ENCODE measurements at places on chromosomes 1 and 21.
A peak's percentile ranks its signal among the peaks of the same experiment; 100 is the strongest.

GRCh38 chr1:85201340-85202091 lies 700 bp upstream of the SYDE2 start:
- peak; percentile 43 for DNase-seq

GRCh38 chr1:5831600-5832335 lies 160.5 kb downstream of the NPHP4 start:
- DNase-seq: no peak

DNA sequence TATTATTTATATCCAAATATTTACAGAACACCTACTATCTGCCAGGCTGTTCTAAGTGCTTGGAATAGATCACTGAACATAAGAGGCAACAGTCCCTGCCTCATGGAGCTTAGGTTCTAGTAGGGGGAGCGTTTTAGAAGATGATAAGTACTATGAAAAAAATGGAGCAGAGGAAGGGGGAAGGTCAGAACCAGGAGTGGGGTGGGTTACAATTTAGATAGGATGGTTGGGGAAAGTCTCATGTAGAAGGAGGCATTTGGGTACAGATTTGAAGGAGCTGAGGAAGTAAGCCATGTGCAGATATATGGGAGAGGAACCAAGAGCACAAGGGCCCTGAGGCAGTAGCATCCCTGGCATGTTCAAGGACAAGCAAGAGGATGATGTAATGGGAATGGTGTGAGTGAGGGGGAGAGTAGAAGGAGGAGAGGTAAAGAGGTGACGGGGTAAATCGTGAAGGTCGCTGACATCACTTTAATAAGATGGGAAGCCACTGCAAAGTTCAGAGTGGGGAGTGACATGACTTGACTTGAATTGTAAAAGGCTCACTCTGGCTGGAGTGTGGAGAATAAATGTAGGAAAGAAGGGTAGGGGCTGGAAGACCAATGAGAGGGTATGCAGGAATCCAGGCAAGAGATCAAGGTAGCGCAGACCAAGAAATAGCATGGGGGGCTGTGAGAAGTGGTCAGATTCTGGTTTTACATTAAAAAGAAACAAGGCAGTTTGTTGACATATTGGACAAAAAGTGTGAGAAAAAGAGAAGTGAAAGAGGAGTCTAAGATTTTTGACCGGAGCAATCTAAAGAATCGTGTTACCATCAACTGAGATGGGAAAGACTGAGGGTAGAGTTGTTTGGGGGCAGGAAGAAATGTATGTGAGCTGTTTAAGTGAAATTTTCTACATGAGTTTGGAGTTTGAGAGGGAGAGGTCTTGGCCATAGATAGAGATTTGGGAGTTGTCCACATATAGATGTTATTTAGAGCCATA lies 92.6 kb downstream of the LPAR3 start:
- no peak for DNase-seq

DNA sequence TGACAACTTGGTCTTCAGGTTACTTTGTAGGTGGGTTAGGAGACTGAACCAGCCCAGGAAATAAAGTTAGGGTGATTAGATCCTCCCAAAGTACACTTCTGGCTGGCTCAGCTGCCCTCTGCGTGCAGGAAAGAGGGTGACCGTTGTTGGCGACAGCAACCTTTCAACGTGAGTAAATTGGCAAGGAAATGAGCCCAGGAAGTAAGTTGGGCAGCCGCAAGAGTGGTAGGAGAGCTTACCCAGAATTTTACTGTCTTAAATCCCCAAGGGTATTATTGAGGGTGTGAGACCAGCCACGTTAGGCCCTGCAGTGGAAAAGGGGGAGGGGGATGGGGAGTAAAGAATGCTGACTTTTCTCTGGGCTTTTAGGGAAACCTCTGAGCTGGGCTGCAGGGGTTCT lies 1.6 kb downstream of the TENT5C start:
- DNase-seq: peak; percentile 30

DNA sequence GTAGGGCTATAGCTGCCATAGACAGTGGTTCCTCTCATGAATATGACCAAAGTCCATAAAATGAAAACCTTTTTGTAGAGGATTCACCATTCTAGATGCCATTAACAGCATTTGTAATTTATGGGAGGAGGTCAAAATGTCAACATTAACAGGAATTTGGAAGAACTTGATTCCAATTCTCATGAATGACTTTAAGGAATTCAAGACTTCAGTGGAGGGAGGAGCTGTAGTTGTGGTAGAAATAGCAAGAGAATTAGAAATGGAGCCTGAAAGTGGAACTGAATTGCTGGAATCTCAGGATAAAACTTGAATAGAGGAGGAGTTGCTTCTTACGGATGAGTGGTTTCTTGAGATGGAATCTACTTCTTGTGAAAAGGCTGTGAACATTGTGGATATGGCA lies 65.4 kb upstream of the ESRRG start:
- DNase-seq: no peak

DNA sequence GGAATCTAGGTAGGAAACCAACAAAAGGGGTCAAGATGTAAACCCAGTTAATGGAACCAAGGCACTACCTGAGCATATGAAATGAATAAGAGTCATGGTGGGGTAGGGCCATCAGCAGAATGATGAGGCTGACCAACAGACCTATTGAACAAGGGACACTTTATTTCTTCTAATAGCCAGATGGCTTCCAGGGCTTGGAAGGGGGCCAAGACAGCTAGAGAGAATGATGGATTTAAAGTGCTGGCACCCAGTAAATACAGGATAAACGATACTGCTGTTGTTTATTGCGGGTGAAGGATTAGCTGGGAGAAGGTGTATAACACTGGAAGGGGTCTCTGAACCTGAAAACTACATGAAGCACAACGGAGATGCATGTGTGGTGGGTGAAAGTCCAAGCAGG lies 15.6 kb downstream of the DDAH1 start:
- no peak for DNase-seq

DNA sequence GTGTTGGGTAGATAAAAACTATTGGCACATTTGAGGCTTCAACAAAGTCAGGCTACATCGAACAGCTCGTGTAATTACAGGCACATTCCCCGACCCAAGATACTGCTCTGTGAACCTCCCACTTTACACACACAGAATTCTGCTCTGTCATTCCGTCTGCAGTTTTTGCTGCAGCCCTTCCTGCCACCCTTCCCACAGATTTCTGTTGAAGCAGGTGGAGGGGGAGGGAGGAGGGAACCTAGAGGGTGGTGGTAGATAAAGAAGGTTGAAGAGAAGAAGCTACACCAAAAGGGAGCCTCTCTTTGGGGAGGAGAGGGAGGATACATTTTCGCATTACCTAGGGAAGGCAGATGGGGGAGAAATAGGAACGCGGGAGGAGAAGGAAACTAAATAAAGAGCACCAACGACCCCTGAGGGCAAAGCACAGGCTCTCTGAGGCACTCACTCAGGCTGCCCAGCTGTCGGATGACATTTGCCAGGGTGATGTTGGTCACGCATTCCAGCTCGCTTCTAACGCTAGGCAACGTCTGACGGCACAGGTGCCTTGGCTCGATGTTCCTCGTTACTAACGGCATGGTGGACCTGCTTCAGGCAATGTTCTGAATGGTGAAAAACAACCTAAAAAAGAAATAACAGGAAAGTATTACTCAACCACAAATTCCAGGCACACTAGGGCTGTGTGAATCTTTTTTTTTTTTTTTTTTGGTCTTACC lies 36.0 kb downstream of the GPR3 start:
- DNase-seq: no peak

GRCh38 chr1:171984850-171985485 lies 143.7 kb downstream of the DNM3 start:
- DNase-seq: no peak

DNA sequence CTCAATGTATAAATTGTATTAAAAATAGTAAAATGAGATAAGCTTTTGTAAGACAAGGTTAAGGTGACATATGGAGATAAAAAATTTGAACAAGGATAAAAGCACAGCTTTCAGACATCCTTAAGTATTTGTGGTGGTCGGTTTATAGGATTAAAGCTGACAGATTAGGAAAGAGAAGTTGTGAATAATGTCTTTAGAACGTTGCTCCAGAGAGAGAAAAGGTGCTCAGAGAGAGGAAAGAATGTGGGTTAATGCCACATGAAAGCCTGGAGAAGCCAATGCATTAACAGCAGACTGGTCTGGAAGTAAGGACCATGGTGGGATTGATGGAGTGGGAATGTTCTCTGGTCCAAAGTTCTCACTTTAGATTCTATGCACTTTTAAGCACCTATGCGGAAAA lies 44.8 kb downstream of the ATP6V1G3 start:
- DNase-seq: no peak

- no peak for DNase-seq
Observed at GRCh38 chr1:25445993-25446538, 15.4 kb downstream of the MACO1 start.

GRCh38 chr21:45420061-45421041 lies 15.4 kb downstream of the COL18A1 start:
- DNase-seq: no peak

DNA sequence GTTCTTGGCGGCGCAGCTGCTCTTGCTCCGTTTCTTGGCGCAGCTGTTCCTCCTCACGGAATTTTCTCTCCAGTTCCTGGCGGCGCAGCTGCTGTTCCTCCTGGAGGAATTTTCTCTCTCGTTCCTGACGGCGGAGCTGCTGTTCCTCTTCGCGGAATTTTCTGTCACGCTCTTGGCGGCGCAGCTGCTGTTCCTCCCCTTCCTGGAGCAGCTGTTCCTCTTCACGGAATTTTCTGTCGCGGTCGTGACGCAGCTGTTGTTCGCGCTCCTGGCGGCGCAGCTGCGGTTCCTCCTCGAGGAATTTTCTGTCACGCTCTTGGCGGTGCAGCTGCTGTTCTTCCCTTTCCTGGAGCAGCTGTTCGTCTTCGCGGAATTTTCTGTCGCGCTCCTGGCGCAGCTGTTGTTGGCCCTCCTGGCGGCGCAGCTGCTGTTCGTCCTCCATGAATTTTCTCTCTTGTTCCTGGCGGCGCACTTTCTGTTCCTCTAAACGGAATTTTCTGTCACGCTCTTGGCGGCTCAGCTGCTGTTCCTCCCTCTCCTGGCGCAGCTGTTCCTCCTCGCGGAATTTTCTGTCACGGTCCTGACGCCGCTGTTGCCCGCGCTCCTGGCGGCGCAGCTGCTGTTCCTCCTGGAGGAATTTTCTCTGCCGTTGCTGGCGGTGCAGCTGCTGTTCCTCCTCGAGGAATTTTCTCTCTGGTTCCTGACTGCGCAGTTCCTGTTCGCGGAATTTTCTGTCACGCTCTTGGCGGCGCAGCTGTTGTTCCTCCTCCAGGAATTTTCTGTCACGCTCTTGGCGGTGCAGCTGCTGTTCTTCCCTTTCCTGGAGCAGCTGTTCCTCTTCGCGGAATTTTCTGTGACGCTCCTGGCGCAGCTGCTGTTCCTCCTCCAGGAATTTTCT lies 7.0 kb downstream of the TCHH start:
- DNase-seq: no peak

DNA sequence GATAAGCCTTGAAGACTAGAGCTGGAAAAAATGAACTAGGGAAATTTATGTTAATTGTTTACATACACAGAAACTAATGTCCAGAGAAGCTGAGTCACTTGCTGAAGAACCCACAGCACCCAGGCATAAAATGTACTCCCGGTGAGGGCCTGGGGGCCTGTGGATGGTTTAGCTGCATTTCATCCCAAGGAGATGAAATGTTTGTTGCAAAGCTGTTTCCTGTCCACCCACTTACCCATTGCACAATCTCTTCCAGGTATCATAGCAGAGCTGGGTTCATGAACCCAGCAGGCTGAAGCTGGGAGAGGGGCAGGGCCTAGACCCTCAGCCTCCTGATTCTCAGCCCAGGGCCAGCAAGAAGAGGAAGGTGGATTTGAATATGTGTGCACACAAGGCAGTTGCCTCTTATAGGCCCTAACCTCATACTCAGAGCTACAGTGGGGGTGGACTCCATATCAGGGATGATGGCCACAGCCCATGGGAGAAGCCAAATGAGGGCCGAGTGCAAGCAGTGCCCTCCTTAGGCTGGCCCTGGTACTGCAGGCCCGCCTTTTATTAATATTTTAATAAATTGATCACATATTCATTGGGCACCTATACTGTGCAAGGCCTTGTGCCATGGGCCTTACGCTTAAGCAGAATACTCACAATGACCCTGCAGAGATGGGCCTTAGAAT lies 110.8 kb downstream of the LACTBL1 start:
- DNase-seq: no peak

DNA sequence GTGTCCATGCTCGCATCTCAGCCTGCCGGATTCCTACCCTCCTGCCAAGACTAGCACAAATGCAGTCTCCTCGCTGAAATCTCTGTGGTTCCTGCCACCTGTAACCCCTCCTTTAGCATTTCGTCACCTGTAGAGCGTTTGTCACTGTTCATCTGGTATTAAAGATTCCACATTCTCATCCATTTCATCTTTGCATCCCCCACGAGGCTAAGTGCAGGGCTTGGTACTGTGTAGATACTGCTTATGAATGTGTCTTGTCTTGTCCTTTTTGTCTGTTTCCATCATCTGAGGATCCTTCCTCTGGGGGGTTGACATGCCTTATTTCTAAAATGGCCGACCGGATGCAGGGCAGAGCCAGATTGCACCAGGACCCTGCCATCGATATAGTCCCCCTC lies 53.7 kb upstream of the DNAJC6 start:
- no peak for DNase-seq

- DNase-seq: no peak
Observed at GRCh38 chr1:171788696-171789095, 7.2 kb downstream of the METTL13 start.

DNA sequence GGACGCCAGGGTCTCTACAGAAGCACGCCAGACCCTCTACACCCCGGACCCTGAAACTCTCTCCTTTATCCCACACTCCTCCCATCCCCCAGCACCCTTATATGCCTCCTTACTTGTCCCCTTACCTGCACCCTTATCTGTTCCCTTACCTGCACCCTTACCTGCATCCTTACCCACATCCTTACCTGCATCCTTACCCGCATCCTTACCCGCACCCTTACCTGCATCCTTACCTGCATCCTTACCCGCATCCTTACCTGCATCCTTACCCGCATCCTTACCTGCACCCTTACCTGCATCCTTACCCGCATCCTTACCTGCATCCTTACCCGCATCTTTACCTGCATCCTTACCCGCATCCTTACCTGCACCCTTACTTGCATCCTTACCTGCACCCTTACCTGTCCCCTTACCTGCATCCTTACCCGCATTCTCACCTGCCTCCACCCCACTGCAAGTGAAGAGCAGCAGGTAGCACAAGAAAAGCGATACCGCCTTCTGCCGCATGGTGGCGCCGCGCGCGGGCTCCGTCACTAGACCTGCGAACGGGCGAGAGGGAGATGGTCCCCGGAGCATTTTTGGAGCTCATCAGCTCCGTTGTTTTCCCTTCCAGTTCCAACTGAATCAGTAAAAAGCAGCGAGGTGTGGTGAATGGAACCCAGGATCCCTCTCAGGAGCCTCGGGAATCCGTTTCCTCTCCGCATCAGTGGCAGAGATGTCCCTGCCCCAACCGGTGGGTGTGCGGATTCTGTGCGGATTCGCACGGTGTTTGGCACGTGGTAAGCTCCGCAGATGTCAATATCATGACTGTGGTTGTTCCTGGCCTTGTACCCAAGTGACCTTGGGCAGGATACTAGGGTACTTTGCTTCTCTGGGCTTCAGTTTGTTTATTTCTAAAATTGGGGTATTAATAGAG lies 2.9 kb downstream of the IFI6 start:
- peak; percentile 68 for DNase-seq

- DNase-seq: no peak
Observed at GRCh38 chr1:118018060-118018459, 88.5 kb downstream of the WDR3 start.
